ENCODE measurements at places on chromosomes 7 and 10. TPM values are rescaled to one million over a fixed set of nuclear protein-coding genes. Genes with fewer than 3 reads are reported as not detected.

DNA sequence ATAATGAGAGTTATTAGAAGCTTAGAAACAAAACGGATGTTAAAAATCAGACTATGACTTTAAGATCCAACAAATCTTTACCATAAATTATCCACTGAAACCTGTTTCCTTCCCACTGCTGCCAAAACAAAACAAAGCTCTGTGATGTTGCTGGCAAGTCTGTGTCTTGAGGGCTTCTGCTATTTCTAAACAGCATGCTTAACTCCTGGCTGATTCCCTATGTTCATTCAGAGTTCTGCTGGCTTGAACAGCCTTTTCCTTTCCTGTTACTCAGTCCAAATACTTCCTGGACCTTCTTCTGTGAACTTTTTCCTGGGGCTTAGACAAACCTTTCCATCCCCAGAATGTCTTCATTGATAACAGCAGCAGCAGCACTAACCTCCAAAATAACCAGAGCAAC is 448.1 kb downstream of the SORCS1 start:
- no peak for DNase-seq

- no peak for DNase-seq
Observed at GRCh38 chr7:74312418-74313028, 23.3 kb downstream of the CLIP2 start.

IFIT1B gene
- total RNA-seq, result not detected

FAM25C gene
- not detected for total RNA-seq

HOXA6 gene
- total RNA-seq, result 0.49 TPM
